ENCODE measurements at places on chromosomes 3 and 15.

GRCh38 chr15:48309740-48310139 lies 21.5 kb upstream of the DUT start:
- no peaks in the 10 kb centered on the region for H3K27me3 ChIP-seq
- no peak overlapping the region for H3K27ac ChIP-seq
- no peak overlapping the region for H3K4me3 ChIP-seq
- H3K36me3 ChIP-seq = no peaks in the 10 kb centered on the region

DNA sequence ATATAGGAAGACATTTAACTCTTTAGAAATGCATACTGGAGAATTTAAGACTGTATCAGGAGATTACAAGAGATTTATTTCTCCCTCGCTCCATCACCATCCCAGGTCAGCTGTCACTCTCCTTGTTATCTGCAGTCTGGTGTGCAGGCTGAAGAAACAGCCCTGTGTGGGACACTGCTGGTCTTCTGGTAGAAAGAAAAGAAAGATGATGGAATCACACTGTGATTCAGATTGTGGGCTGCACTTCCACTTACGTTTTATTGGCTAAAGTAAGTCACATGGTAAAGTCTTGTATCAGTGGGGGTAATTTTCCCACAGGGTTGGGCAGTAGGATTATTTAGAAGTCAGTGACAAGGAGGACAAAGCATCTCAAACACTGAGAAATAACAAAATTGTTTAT lies 18.1 kb upstream of the ATP1B3 start:
- no peaks in the 10 kb centered on the region for H3K27me3 ChIP-seq
- H3K36me3 ChIP-seq = no peaks in the 10 kb centered on the region
- no peak for DNase-seq

DNA sequence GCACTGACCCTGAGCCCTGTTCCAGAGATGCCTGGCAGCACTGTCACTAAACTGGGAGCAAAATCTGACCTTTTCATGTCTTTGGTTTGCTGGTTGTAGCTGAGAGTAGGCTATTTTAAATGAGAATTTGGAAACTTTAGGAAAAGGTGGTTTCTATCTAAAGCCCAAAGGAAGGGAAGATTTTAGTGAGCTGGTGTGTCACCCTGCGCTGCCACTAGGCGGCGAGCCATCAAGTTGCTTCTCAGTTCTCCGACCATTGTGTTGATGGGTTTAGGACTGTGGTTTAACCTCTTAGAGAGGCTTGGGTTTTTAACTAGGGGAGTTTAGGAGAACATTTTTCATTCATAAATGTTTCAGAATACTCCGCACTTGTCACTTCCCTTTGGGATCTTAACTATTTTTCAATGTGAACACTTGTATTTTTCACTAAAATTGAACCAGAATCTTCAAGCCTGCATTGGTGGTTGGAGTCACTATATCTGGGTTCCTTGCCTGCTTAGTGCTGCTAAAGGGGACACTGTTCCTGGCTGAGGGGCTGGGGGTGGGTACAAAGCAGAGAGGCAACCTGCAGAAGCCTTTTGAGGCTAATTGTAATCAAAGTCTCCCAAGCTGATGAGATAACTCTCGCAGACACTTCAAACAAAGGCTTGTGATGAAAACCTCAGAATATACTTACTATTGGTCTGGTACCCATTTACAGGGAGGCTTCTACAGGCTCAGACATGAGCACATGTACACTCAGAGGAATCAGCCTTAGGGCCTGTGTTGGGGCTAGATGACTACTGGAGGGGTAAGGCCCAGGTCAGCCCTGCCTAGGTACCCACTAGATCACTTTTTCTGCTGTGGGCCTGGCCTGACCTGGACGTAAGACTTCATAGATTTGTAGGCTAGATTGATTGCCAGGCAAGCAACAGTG lies 16.8 kb downstream of the EXOSC7 start:
- H3K4me3 ChIP-seq = no peak overlapping the region
- no peak for DNase-seq

- no peaks in the 10 kb centered on the region for H3K36me3 ChIP-seq
- H3K4me1 ChIP-seq = peaks cover 36% of the 10 kb centered on the region
- peak overlapping the region; percentile 76 for H3K27ac ChIP-seq
- no peak overlapping the region for H3K4me3 ChIP-seq
These were observed 119.1 kb downstream of the ADCY5 start for GRCh38 chr3:123329636-123330340.

GRCh38 chr3:83002869-83003445 lies 1241.5 kb upstream of the GBE1 start:
- no peak overlapping the region for H3K27ac ChIP-seq
- H3K36me3 ChIP-seq = no peaks in the 10 kb centered on the region
- no peaks in the 10 kb centered on the region for H3K4me1 ChIP-seq
- H3K27me3 ChIP-seq = no peaks in the 10 kb centered on the region
- no peak for DNase-seq

- no peak for DNase-seq
- H3K4me3 ChIP-seq = no peak overlapping the region
- no peaks in the 10 kb centered on the region for H3K36me3 ChIP-seq
- H3K27ac ChIP-seq = no peak overlapping the region
These were observed 127.6 kb upstream of the RASGRP1 start for GRCh38 chr15:38691965-38692788.

- no peaks in the 10 kb centered on the region for H3K27me3 ChIP-seq
- no peaks in the 10 kb centered on the region for H3K36me3 ChIP-seq
- no peak overlapping the region for H3K4me3 ChIP-seq
- no peak for DNase-seq
These were observed 26.0 kb upstream of the SPPL2A start for GRCh38 chr15:50791486-50791885.

GRCh38 chr3:69110941-69111546 lies 11.4 kb downstream of the LMOD3 start:
- H3K4me1 ChIP-seq = no peaks in the 10 kb centered on the region
- H3K27me3 ChIP-seq = no peaks in the 10 kb centered on the region
- H3K36me3 ChIP-seq = no peaks in the 10 kb centered on the region
- DNase-seq = no peak

GRCh38 chr3:39150803-39151631 lies 2.4 kb downstream of the CSRNP1 start:
- H3K27ac ChIP-seq = peak overlapping the region; percentile 98
- no peak overlapping the region for H3K4me3 ChIP-seq
- DNase-seq = peak; percentile 90
- H3K36me3 ChIP-seq = no peaks in the 10 kb centered on the region
- H3K4me1 ChIP-seq = peaks cover 71% of the 10 kb centered on the region

- H3K27me3 ChIP-seq = no peaks in the 10 kb centered on the region
- H3K27ac ChIP-seq = peak overlapping the region; percentile 96
- DNase-seq = peak; percentile 19
These were observed 544 bp upstream of the MYO1E start for GRCh38 chr15:59373215-59373614.

- H3K36me3 ChIP-seq = no peaks in the 10 kb centered on the region
- H3K27me3 ChIP-seq = no peaks in the 10 kb centered on the region
- no peak overlapping the region for H3K4me3 ChIP-seq
- no peak for DNase-seq
These were observed 30.7 kb downstream of the NUP210 start for GRCh38 chr3:13389378-13389777.

DNA sequence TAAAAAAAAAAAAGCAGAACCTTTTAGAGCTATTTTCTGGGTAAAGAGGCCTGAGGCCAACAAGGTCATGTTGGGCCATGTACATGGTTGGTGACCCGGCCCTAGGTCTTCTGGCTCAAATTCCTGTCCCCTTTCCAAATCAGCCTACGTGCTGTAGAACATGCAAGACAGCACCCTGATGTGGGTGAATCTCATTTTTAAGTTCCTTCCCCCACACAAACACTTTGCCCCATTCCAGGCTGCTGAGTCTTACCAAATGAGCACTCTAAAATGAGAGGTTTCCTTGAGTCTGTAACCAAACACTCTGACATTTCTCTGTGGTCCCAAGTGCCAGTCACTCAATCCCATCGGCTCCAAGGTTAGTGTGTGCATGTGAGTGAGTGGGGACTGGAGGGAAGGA lies 9.4 kb downstream of the BCL6 start:
- H3K4me1 ChIP-seq = peaks cover 20% of the 10 kb centered on the region
- no peaks in the 10 kb centered on the region for H3K36me3 ChIP-seq
- no peaks in the 10 kb centered on the region for H3K27me3 ChIP-seq
- DNase-seq = no peak
- no peak overlapping the region for H3K4me3 ChIP-seq
- peak overlapping the region; percentile 97 for H3K27ac ChIP-seq

DNA sequence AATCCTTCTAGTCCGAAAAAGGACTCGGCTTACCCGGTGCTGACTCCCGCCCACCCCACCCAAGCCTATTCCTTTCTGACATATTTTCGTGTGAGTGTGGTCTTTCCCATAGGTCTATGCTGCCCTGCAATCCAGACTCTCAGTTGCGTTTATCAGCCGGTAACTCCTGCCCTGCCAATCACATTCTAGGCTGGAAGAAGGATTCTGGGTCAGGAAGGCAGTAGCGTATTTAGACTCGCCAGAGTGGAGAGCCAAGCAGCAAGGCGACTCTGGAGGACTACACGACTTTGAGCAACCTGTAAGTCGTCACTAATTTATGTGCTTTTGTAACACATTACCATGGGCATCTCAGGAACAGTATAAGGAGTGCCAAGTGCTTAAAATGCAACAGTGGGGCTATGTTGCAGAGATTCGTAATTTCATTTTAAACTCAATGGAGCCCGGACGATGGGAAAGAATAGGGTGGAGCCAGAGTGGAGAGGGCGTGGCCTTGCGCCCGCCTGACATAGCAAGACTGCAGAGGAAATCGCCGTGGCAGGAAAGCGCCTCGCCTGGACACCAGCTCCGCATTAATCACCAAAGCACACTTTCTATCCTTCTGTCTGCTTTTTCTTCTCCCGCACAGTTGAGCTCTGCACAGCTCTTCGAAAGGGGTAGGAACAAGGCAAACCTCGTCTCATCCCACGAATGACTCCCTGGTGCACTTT lies 1044.2 kb downstream of the AGBL1 start:
- no peaks in the 10 kb centered on the region for H3K36me3 ChIP-seq
- H3K4me3 ChIP-seq = no peak overlapping the region
- no peaks in the 10 kb centered on the region for H3K4me1 ChIP-seq
- DNase-seq = peak; percentile 17

GRCh38 chr3:31008994-31009393 lies 114.5 kb upstream of the GADL1 start:
- H3K36me3 ChIP-seq = no peaks in the 10 kb centered on the region
- DNase-seq = no peak
- no peak overlapping the region for H3K4me3 ChIP-seq
- no peak overlapping the region for H3K27ac ChIP-seq
- H3K27me3 ChIP-seq = no peaks in the 10 kb centered on the region

DNA sequence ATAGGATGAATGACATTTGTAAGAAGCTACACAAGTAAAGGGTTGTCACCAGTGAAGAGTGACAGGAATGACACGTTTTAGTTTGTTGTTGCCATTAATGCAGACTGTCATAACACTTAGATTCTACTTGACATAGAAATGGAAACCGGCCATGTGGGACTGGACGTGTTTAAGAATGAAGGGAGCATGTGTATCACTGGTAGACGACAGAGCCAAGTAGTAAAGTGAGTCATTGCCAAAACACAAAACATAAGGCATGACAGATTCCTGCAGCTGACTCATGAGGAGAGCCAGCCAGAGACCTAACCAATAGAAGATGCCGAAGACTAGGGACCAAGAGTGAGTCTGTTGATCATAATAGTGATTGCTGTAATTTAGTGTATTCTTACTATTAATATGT lies 106.2 kb upstream of the PLAAT1 start:
- no peaks in the 10 kb centered on the region for H3K36me3 ChIP-seq
- no peaks in the 10 kb centered on the region for H3K27me3 ChIP-seq
- no peak for DNase-seq
- no peaks in the 10 kb centered on the region for H3K4me1 ChIP-seq
- H3K4me3 ChIP-seq = no peak overlapping the region
- no peak overlapping the region for H3K27ac ChIP-seq

DNA sequence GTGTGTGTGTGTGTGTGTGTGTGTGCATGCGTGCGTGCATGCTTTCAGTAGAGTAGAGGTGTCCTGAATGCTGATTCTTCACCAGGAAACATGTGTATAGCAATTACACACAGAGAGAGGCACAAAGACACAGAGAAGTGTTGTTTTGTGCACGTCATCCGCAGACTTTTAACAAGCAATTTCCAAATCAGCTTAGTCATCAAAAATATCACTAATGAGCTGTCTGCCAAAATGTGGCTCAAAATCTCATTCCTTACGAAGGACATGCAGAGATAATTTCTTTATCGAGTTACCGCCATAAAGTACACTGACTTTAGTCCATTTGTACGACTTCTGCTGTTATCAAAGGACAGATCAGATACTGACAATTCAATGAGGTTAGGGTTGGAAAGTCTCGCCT lies 274.9 kb upstream of the RARB start:
- H3K4me1 ChIP-seq = no peaks in the 10 kb centered on the region
- no peak overlapping the region for H3K27ac ChIP-seq
- no peaks in the 10 kb centered on the region for H3K36me3 ChIP-seq

DNA sequence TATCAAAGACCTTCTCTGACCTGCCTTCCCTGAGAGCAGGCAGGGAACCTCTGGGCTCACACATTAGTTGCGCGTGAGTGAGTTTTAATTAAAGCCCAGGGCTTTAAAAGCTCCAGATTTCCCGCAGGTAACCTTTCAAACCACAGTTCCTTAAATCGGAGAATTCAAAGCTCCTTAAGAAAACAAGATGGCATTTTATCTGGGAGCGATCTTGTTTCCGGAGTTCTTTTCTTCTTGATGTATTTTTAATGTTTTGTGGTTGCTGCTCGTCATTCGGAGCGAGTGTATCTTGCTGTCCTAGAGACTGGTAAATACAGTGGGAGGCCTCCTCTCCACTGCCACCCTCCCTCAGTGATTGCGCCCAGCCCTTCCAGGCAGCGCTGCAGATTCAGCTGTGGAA lies 284.3 kb downstream of the CLSTN2 start:
- H3K27me3 ChIP-seq = no peaks in the 10 kb centered on the region
- no peaks in the 10 kb centered on the region for H3K36me3 ChIP-seq
- no peaks in the 10 kb centered on the region for H3K4me1 ChIP-seq
- no peak overlapping the region for H3K27ac ChIP-seq

DNA sequence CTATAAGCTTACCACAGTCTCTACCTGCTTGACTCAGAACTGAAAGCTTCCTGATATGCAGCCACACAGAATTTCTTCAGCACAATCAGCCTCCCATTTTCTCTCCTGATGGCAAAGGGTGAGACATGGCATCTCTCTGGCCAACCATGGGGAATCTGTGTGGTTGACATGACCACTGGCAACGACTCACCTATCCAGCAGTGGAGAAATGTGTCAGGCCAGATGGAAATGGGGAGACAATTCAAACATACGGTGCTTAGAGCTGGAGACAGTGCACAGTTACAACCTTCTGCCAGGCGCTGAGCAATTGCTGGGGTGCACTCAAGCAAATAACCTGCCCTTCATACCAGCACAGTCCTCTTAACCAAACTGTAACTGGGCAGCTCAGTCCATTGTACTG lies 3.6 kb downstream of the ZNF385D start:
- DNase-seq = no peak
- no peaks in the 10 kb centered on the region for H3K36me3 ChIP-seq
- no peak overlapping the region for H3K4me3 ChIP-seq
- H3K27me3 ChIP-seq = no peaks in the 10 kb centered on the region
- no peak overlapping the region for H3K27ac ChIP-seq
- peaks cover 10% of the 10 kb centered on the region for H3K4me1 ChIP-seq

GRCh38 chr15:68818769-68819494 lies 1.8 kb downstream of the ANP32A start:
- H3K36me3 ChIP-seq = no peaks in the 10 kb centered on the region
- no peaks in the 10 kb centered on the region for H3K27me3 ChIP-seq
- H3K27ac ChIP-seq = peak overlapping the region; percentile 98
- H3K4me1 ChIP-seq = peaks cover 7% of the 10 kb centered on the region
- peak overlapping the region; percentile 75 for H3K4me3 ChIP-seq
- peak; percentile 49 for DNase-seq

GRCh38 chr15:71962537-71962936 lies 152.2 kb downstream of the NR2E3 start:
- DNase-seq = no peak
- no peaks in the 10 kb centered on the region for H3K4me1 ChIP-seq
- no peak overlapping the region for H3K27ac ChIP-seq
- no peaks in the 10 kb centered on the region for H3K36me3 ChIP-seq
- H3K4me3 ChIP-seq = no peak overlapping the region
- no peaks in the 10 kb centered on the region for H3K27me3 ChIP-seq

All from testis (tissue), 5 donors.